ENCODE measurements at places on chromosomes 6 and 20.

- peak; percentile 67 for DNase-seq
Measured at GRCh38 chr6:148144917-148145521, 197.6 kb upstream of the SASH1 start.

DNA sequence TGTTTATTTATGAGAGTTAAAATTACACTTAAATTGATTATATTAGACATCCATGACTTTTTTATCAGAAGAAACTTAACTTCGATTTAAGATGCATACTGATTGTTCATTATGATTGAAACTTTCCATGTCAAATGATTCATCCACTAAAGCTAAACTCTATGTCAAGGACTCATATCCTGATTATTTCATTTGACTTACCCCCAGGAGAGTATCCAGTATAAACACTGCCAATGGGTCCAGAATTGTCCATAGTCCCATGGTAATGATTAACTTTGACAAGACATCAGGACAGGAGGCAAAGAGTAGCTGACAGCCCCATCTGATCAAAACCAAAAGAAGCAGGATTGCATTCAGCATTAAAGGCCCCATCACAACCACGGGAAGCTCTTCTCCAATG, 709.9 kb downstream of the TFAP2A start:
- no peak for DNase-seq

- DNase-seq, result no peak
Measured at GRCh38 chr6:117928833-117929232, 21.8 kb downstream of the SLC35F1 start.

DNA sequence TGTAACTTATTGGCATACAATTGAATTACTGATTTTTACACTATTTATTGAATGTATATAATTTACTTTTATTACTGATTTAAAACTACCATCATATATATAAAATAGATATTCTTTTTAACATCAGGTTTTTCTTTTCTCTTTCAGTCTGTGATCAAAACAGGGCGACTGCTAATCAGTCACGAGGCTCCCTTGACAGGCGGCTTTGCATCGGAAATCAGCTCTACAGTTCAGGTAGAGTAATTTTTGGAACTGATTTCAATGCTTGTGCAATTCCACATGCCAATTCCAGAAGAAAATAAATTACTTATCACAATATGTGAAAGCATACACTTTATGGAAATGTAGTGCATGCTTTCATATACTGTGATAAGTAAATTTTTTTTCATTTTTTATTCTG, 166.5 kb downstream of the BCKDHB start:
- no peak for DNase-seq

DNA sequence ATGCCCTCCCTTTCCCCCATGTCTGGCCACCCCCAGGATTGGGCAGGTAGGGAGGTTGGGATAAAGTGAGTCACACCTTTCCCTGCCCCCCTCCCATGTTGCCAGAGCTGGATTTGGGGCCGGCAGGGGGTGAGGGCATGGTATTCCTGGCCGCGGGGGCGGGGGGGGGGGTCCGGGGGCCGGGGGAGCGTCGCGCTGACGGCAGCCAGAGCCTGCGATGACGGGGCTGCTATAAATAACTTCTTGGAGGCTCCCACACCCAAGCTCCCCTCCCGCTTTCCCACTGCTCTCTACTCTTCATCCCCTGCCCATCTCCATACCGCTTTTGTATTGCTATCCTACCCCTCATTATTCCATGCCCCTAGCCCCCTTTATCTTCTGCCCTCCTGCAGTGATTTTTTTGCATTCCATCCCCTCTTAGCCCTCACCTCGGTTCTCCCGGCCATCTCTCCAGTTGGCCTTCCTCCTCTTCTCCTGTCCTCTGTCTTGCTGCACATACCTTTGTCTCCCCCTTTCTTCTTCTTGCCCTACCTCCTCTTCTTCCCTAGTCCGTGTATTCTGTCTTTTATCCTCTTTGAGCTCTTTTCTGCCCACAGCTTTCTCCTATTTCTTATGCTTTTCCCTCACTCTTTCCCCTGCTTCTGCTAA, 13.8 kb downstream of the SYNGAP1 start:
- no peak for DNase-seq
